ENCODE measurements at places on chromosomes 3 and 15. TPM values are rescaled to one million over a fixed set of nuclear protein-coding genes. Genes with fewer than 3 reads are reported as not detected.

DNA sequence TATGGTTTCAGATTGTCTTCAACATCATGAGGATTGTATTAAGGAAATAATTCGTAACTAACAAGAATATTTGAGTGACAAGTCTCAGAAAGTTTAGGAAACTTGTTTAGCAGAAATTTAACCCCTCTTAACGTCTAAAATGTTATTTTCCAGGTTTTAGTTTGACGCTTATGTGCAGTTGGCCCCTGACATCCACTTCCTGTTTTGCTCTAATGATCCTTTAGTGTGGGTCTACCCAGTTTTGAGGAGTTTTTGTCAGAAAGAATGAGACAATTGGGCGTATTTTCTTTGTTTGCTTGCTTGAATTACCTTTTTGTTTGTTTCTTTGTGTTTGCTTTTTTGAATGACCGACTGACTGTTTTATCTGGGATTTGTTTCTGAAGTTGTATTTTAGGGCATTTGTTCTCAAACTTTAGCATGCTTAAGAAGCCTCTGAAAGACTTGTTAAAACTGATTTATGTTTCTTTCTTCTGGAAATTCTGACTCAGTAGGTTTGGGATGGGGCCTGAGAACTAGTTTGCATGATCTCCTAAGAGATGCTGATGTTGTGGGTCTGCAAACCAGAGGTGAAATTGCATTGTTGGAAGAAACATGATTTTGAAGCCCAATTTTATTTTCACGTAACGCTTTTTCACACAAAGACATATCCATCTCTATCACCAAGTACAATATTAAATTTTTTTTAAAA, 20.6 kb downstream of the RBMS3 start:
- DNase-seq: no peak

DNA sequence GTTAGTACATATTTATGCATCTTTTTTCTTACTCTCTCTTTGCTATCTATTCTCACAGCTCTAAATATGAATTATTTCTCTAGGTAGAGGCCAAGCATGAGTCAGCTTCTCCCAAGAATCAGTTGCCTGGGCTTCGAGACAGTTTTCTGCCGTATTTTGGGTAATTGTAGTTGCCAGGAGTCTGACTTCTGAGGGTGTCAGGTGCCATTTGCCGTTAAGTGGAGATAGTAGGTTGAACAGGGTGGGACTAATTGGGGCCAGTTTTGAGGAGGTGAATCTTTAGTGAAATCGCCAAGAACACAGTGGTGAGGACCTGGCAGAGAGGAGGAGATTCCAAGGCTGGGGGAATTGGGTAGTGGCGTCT, 7.8 kb upstream of the NRROS start:
- DNase-seq: peak; percentile 40

- no peak for DNase-seq
These were observed 193.4 kb upstream of the LINGO1 start for GRCh38 chr15:77826006-77826695.

Gene RYR3
- total RNA-seq: not detected

DNA sequence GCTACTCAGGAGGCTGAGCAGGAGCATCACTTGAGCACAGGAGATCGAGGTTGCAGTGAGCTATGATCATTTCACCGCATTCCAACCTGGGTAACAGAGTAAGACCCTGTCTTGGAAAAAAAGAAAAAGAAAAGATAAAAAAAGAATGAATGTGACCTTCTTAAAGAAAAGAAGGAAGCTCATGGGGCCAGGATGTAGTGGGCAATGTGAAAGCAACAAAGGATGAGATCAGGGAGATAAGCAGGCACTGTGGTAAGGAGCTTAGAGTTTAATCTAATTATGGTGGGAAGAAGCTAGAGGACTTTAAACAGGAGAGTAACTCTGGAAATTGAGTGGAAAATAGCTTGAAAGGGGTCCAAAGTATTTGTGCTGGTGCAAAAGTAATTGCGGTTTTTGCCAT, 231.6 kb upstream of the UBE2E2 start:
- DNase-seq: no peak

Gene UBA3
- 31.2 TPM for total RNA-seq

- no peak for DNase-seq
These were observed 597 bp upstream of the CAMK1 start for GRCh38 chr3:9770276-9770812.

DNA sequence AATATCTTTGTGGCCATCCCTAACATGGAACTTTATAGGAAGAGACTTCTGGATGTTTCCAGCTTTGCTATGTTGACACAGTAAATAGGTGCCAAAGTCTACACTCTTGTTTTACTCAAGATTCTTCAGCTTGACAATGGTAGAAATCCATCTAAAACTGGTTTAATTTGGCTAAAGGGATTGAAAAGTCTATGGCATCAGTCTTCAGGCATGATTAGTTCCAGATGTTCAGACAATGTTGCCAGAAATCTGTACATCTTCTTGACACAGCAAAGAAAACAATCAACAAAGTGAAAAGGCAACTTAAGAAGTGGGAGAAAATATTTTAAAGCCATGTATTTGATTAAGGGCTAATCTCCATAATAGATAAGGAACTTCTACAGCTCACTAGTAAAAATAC, 130.5 kb downstream of the LRRC3B start:
- no peak for DNase-seq

Gene LMAN1L
- not detected for total RNA-seq

Gene ATP13A4
- total RNA-seq: 0.20 TPM

GRCh38 chr3:192514754-192515663, 212.3 kb downstream of the FGF12 start:
- DNase-seq: no peak

DNA sequence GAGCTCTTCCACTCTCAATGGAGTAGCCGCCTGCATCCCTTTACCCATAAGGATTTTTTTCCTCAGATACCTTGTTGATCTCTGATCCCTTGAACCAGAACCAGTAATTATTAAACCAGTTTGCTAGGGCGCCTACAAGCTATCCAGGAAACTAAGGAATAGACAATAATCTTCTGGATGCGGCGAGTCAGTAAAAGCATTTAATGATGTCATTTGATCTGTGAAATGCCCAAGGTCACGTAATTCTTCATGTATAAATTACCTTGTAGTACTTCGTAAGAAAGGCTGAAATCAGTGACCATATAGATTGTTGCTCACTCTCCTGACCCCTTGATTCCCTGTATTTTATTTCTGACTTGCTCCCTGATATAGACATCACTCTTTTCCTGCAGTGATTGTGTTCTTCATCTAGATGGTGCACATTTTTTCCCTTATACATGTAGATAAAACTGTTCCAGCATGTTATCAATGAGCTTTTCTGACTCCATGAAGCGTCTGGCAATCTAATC, 548.6 kb upstream of the NAALADL2 start:
- no peak for DNase-seq

Gene ZNF80
- total RNA-seq: not detected

Gene TNFAIP8L3
- not detected for total RNA-seq

GRCh38 chr3:43892526-43892925, 201.8 kb downstream of the ABHD5 start:
- DNase-seq: no peak

DNA sequence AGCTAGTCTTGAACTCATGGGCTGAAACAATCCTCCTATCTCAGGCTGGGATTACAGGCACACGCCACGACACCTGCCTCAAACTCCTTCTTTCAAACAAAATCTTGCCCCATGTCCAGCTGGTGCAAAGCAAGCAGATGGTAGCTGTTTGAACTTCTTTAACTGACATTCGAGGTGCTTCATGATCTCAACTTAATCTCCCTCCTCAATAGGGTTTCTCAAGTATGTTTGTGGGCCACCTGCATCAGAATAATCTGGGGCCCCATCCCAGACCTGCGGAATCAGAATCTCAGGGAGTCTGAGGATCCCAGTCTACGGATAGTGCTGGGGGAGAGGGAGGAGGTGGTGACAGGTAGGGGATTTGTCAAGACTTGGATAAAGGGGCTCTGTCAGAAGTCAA, 20.9 kb upstream of the TRH start:
- DNase-seq: no peak

GRCh38 chr3:162370141-162370540, 873.5 kb downstream of the OTOL1 start:
- DNase-seq: no peak

DNA sequence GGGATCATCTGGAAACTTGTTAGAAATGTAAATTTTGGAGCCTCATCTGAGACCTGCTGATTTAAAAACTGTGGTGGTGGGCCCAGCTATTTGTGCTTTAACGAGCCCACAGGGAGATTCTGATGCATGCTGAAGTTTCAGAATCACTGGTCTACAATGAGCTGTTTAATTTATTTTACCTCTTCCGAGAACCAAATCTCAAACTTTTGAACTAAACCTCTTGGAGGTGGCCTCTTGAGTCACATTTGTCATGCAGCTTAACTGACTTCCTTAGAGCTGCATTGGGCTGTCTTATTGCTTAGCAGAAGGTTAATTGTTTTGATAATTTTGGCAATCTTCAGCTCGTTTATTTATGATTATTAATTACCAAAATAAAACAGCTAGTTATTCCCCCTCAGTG, 112.1 kb upstream of the NPHP3 start:
- DNase-seq: no peak

Gene RGMA
- total RNA-seq: 0.04 TPM

DNA sequence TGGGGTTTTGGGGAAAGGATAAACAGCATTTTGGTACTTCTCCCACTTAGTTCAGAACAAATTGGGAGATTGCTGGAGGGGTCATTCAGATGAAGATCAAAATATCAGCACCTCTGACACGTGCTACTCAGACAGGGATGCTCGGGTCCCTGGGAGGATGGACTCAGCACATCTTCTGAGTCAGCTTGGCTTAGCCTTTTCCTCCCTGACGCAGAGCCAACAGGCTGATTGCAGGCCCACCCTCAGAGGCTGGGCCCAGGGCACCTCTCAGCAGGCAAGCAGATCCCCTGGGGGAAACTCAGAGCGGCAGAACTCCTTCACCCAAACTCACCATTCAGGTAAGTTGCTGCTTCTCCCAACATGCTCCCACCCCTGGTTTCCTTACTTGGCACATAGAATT, 304.9 kb downstream of the TLE3 start:
- no peak for DNase-seq

DNA sequence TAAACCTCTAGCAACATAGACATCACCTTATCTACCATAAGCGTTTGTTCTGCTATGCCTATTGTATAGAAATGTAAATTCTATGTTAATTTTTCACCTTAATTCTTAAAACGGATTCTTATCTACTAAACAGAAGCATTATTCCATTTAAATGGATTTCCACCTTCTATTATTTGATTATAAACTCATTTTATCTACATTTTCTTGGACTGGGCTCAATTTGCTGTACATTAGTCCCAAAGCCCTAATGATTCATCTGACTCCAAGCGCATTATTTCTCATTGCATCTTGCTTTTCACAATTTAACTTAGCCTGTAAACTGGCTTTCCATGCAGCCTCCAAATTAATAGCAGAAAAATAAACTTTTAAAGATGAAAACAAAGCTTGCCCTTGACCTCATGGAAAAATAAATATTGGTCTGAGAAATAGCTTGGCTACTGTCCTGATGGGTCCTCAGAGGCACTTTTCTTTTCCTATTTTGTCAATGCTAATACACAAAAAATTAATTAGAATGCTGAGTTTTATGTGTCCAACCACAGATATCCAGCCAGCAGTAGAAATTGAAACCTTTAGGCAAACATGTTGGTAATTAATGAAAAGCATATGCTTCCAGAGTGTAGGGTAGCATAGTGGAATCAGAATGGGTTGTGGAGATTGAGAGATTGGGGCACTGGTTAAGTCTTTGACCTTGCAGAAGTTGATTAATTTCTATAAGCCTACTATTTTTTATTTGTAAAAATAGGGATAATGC, 81.4 kb upstream of the CFAP20DC start:
- DNase-seq: no peak

Gene CHRM5
- not detected for total RNA-seq

DNA sequence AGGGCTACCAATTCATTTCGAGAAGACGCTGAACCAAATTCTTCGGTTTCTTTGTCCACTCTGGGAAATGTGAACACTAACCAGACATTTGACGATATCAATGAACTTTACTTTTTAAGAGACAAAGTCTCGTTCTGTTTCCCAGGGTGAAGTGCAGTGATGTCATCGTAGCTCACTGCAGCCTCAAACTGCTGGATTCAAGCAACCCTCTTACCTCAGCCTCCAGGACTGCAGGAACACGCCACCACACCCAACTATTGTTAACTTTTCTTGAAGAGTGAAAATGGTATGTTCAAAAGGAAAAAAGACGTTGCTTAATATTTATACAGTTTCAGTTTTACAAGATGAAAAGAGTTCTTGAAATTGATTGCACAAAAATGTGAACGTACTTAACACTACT, 30.6 kb downstream of the MB21D2 start:
- DNase-seq: no peak

GRCh38 chr15:90209591-90209990, 8.5 kb downstream of the SEMA4B start:
- no peak for DNase-seq

Gene GXYLT2
- total RNA-seq: 5.8 TPM

- DNase-seq: no peak
These were observed 208.8 kb downstream of the STAG1 start for GRCh38 chr3:136543385-136543784.

- DNase-seq: no peak
These were observed 26.4 kb downstream of the EFCC1 start for GRCh38 chr3:129027544-129027880.

DNA sequence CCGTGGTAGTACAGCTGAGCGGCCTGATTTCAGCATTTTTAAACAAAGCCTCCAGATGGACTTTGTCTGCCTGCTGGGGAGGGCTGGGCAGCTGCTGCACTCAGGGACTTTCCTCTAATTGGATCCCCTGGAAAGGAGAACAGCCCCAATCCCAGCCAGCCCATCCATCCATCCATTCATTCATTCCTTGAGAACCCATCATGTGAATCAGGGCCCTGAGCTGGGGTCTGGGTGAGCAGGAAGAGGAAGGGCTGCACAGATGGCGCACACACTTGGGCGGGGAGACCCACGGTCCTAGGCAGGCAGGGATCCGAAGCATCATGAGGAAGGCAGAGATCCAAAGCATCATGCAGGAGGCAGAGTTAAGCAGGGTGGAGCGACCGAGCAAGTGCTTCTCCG, 45.7 kb downstream of the TPRA1 start:
- DNase-seq: no peak

Gene ARPP19
- total RNA-seq: 88.2 TPM

- DNase-seq: no peak
These were observed 138.2 kb upstream of the CNTN4 start for GRCh38 chr3:1960506-1960905.

Gene FGF12
- not detected for total RNA-seq

GRCh38 chr3:148759430-148759829, 61.7 kb downstream of the AGTR1 start:
- no peak for DNase-seq

Gene PCOLCE2
- total RNA-seq: 1.0 TPM

GRCh38 chr3:144010371-144010770, 38.7 kb downstream of the DIPK2A start:
- DNase-seq: no peak

Gene CCR3
- total RNA-seq: not detected

- no peak for DNase-seq
These were observed 642.4 kb downstream of the GOLGA6L6 start for GRCh38 chr15:19899021-19899824.
